SJSA1 (cell line): ENCODE measurements at places on chromosomes 1 and 21. TPM values are rescaled to one million over a fixed set of nuclear protein-coding genes. Genes with fewer than 3 reads are reported as not detected.

Gene CD48
- total RNA-seq = not detected in 2 replicates

Gene PRCC
- 36.9 and 37.3 TPM in 2 replicates for total RNA-seq

Gene C1orf50
- 0.69 and 4.2 TPM in 2 replicates for total RNA-seq

Gene KIRREL1
- 83.9 and 123 TPM in 2 replicates for total RNA-seq

DNA sequence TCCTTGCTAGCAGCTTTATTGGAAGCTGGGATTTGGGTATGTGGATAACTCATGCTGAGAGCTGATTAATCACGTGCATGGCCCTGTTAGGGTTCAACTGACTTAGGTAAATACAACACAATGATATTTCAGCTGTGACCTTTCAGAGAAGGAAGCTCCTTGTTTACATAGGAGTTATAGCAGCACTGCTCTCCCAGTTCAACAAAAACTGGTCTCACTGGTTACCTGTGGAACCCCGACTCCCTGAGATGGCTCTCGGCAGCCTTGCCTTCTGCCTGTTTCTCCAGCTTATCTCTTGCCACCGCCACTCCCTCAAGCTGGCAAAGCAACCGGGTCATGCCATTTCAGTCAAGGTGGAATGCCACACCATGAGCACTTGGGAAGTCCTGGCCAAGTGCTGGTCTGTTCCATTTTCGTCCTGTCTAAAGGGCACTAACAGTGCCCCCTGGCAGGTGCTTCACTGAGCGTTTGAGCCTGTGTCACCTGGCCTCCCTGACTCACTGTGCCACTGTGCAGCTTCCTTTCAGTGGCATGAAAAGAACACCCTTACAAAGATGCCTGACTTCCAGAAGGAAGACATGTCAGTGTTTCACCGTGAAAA, 31.6 kb downstream of the DOP1B start:
- DNase-seq = no peak

- no peak for DNase-seq
Observed at GRCh38 chr1:242146652-242147051, 147.8 kb upstream of the MAP1LC3C start.

DNA sequence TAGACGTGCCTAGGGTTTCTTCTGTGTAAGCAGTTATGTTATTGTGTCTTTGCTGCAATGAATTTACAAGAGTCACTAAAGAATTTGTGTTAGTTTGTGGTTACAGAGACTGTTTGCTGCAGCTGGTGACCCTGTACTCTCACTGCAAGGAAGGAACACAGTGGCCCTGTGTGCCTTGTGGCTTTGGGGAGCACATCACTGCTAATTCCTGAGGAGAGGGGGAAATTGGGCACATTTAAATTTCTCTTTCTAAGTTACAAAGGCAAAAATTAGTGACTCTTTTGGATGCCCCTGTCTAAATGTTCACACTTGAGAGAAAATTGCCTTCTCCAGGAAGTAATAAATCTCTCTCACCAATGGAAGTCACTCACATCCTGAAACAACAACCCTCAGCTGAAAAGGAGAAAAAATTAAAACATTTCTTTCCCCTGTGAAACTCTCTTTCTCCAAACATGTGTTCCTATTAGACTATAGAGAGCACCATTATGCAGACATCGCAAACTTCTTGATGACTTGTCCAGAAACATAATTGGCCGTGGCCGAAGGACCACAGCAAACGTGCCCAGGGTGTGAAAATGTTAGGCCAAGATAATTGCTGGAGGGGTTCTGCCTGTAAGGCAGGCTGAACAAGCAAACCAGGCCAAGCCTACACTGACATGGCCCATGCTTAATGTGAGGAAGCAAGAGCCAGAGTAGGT, 32.3 kb upstream of the SPAG17 start:
- no peak for DNase-seq

DNA sequence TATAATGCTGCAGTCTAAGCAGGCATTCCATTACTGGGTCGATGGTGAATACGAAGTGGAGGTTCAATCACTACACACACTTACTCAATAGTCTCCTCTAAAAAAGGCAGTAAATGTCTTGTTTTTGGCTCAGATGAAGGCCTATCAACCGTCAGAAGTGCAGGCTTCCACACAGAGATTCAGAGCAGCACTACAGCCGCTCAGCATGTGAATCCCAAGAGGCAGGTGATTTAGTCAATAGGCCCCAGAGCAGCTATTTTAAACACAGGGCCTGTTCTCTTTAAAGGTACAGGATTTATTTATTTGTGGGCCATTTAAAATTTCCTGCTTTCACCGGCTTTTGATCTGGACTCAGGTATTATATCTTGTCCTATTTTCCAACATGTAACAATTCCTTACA, 293.7 kb downstream of the RGS7 start:
- no peak for DNase-seq

DNA sequence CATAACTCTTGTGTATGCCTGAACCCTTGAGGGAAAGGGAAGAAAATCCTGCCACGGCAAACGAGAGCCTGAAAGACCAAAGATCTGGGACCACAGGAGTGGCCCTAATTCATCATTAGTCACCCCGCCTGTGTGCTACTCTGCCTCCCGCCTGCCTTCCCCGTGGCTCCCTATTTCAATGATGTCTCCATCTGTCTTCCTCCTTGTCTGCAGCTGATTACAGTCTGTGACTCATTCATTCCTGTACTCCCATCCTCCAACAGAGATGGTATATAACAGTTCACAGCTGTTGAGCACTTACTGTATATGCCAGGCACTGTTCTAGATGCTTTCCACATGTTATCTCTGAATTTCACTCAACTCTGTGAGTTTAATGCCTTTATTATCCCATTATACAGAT, 96.6 kb downstream of the SEC16B start:
- DNase-seq = peak; percentile 84
